T-helper 17 cell (primary cell): ENCODE measurements at places on chromosomes 16 and 17.

DNA sequence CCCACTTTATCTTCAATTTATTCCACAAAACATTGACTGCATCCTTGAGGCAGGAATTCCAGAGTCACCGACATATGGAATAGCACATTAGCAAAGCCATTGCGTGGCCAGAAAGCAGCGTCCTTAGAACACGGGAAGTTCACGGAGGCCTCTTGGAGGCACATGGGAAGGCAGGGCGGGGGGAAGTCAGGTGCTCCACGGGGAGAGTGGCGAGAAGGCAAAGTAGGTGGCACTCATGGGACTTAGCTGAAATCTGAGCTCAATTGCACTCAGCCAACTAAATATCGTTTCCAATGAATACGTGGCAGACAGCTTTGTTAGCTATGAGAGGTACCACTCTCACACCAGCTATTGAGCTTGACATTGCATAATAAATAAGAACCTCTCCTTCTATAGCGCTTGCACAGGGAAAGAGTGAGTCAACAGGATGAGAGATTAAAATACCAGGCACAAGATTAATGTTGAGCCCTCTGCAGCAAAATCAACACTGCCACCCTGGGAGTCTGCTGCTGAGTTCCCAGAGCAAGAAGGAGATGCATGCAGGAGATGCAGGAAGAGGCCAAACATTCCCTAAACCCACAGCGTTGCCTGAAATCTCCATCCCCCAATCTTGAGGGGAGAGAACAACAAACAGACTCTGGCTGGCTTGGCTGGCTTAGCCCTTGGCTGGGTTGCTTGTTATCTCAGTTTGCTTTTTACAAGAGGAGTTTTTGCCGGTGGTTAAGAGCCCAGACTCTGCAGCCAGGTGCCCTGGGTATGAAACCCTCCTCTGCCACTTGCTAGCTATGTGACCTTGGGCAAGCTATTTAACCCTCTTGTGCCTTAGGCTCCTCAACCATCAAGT, 28.8 kb downstream of the ABCC12 start:
- no peak for DNase-seq

- no peak for DNase-seq
Observed at GRCh38 chr16:86245351-86245750, 265.0 kb upstream of the FOXF1 start.

DNA sequence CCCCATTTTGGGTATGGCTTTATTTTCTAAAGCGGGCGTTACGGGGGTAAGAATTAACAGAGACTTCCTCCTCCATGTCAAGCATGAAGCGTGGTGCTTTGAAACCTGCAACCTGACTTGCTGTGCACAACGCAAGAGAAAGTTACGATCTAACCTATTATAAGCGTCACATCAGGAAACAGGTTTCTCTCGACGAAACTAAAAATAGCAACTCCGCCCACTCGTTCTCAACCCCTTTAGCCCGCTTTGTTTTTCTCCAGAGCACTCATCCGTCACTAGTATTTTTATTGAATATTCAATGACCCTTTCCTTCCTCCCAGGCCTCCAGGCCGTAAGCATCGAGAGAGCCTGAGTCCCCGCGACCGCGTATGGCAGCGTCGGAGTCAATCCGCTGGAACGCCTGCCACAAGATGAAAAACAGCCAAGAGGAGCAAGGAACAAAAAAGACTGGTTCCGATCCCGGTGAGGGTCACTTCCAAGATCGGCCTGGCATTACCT, 555 bp downstream of the NUP88 start:
- peak; percentile 13 for DNase-seq

- no peak for DNase-seq
Observed at GRCh38 chr16:68629351-68629910, 15.7 kb upstream of the CDH3 start.

GRCh38 chr17:74754832-74755231, 6.4 kb downstream of the NHERF1 start:
- no peak for DNase-seq

- DNase-seq: no peak
Observed at GRCh38 chr16:79168321-79168720, 432.2 kb downstream of the MAF start.

DNA sequence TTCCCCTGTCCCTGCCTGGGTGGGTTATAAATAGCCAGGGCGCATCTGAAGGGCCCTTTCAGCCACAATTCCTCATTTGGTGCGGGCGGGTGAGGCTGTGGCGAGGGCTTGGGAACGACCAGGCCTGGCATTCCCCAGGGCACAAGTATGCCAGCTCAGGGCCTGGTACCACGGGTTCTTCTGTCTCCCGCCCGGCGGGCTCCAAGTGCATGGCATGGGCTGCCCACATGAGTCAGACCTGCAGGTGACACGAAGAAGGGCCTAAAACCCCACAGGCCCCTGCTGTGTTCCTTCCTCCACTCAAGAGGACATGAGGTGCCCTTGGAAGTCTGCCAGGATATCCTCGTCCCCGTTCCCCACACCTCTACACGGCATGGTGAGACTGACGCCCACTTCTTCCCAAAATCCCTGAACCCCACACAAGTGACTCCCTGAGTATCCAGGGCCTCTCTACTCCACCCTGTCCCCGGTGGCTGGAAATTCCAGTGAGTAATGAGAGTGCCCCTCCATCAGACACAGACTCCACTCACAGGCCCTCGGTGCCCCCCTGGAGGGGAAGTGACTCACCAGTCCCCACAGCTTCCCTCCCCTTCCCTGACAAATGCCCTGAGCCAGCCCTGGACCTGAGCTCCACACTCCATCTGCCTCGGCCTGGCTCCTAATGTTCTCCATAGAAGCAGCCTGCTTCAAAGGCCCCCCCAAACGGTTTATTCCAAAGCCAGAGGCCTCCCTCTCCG, 68.8 kb downstream of the ABR start:
- DNase-seq: no peak

DNA sequence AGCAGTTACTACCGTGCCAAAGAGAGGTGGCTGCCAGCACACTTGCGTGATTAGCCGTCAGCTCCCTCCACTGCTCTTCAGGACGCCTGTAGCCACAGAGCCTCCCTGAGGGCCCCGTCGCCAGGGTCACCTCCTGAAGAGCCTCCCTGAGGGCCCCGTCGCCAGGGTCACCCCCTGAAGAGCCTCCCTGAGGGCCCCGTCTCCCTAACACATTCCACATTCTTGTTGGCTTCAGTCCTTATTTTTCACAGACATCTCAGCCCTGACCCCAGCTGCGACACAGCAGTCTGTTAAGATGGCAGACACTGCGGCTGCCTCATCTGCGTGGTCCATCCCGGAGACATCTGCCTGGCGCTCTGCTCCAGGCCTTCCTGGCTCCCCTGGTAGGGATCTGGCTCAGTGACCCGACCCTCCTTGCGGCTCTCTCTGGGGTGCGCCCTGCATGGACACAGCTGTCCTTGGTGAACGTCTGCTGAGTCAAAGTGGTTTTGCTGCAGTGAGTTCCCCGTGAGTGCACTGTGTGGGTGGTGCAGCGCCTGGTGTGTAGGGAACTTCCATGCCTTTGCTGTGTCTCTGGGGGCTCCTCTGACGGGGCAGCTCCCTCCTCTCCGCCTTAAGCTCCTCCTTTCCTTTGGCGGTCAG, 11.4 kb downstream of the ACSF3 start:
- no peak for DNase-seq

GRCh38 chr17:2888326-2888725, 92.1 kb downstream of the RAP1GAP2 start:
- no peak for DNase-seq

DNA sequence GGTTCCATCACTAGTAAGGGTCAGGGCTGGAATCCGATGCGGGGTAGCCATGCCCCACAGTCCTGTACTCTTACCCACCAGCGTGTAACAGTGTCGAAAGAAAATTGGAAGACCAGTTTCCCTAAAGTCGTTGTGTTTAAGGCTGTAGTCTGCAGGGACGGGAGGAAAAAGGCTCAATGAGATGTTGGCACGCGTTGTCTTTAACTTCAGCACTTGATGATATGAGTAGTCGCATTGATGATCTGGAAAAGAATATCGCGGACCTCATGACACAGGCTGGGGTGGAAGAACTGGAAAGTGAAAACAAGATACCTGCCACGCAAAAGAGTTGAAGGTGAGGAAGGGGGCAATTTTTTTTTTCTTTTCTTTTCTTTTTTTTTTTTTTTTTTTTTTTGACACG, 1.3 kb downstream of the HSBP1 start:
- no peak for DNase-seq
